ENCODE measurements at places on chromosomes 6 and 20. TPM values are rescaled to one million over a fixed set of nuclear protein-coding genes. Genes with fewer than 3 reads are reported as not detected.

GPR31 gene
- total RNA-seq = not detected

MDN1 gene
- 39.2 TPM for total RNA-seq

TCF15 gene
- 19.7 TPM for total RNA-seq

MYLK2 gene
- total RNA-seq = 0.69 TPM
